ENCODE measurements at places on chromosomes 1 and 21. TPM values are rescaled to one million over a fixed set of nuclear protein-coding genes. Genes with fewer than 3 reads are reported as not detected.

CFHR4 gene
- total RNA-seq, result not detected

PPIAL4G gene
- total RNA-seq, result not detected

TSPAN1 gene
- 1.7 TPM for total RNA-seq

CNTN2 gene
- 0.07 TPM for total RNA-seq

ASCL5 gene
- total RNA-seq, result not detected

AMY1B gene
- not detected for total RNA-seq

RGS13 gene
- not detected for total RNA-seq

NOC2L gene
- total RNA-seq, result 83.7 TPM

GRCh38 chr1:209522826-209523225 is 60.7 kb upstream of the CAMK1G start:
- no peak for DNase-seq

DNA sequence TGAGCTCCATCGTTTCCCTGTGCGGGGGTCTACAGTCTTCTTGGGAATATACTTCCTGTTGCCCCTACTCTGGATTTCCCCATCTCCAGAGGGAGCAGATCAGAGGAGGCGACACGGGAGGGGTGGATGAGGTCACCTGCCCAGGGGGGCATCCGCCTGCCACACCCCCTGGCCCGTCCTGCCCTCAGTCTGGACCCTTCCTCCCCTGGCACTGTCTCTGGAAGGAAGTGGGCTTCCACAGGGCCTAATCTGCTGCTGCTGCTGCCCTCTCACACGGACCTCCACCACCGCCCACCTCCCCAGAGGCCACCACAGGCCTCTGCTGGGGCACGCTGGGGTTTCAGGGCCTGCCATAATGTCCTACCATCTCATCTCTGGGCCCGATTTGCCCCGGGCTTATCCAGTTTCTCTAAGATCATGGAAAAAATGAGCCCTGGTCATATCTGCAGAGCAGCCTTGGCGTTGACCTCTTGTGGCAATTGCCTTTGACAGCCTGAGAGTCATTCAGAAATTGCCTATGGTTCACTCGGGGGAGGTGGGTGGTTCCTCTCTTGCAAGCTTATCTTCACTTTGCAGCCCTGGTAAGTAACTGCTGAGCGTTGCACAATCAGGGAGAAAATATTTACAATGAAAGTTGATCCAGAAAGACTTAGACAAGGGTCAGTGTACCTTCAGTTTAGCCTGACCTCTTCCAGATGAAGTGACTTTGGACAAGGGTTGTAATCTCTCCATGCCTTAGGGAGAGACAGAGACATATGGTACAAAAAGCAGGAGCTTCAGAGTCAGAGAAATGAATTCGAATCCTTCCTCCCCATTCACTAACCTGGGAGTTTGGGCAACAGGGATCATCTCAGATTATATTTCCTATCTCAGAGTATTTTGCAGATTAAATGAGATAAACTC is 252.4 kb downstream of the TOMM20 start:
- peak; percentile 41 for DNase-seq

DNA sequence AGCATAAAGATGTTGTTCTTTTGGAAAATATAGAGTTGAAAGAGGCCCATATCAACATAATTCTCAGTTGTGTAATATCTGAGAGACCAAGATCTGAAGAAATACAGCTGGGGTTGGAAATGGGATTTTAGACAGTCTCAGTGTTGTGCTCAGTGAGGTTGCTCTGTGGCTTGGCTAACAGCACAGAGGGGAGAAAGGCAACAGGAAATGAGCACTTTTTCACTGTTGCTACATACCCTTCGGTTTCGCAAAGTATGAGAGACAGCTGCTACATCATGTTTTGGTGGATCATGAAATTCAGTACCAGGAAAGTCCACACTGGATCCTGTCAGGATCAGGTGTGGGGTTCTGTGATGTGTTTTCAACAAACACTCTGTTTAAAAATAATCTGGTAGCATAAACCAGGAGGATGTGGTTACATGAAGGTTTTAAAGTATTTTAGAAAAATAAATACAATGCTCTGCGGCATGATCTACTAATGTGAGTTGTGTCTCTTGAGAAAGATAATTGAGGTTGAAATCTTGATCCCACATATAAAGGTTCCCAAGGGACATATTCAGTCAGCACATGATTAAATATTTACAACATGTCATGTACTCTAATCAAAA is 7.0 kb upstream of the GPR88 start:
- DNase-seq, result peak; percentile 79

DNA sequence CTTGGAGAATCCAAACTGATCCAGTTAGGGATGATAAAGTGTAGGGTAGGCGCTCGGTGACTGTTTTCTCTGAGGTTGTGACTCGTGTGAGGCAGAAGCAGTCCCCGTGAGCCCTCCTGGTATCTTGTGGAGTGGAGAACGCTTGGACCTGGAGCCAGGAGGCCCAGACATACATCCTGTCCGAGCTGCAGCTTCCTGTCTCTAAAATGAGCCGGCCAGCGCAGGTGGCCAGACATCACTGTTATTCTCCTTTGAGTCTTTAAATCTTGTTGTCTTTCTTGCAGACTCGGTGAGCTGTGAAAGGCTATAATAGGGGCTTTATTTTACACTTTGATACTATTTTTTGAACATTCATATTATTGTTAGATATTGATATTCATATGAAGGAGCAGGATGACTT is 12.3 kb downstream of the PCSK9 start:
- DNase-seq, result no peak

- no peak for DNase-seq
These were observed 30.2 kb downstream of the TMEM50B start for GRCh38 chr21:33449616-33450015.

DNA sequence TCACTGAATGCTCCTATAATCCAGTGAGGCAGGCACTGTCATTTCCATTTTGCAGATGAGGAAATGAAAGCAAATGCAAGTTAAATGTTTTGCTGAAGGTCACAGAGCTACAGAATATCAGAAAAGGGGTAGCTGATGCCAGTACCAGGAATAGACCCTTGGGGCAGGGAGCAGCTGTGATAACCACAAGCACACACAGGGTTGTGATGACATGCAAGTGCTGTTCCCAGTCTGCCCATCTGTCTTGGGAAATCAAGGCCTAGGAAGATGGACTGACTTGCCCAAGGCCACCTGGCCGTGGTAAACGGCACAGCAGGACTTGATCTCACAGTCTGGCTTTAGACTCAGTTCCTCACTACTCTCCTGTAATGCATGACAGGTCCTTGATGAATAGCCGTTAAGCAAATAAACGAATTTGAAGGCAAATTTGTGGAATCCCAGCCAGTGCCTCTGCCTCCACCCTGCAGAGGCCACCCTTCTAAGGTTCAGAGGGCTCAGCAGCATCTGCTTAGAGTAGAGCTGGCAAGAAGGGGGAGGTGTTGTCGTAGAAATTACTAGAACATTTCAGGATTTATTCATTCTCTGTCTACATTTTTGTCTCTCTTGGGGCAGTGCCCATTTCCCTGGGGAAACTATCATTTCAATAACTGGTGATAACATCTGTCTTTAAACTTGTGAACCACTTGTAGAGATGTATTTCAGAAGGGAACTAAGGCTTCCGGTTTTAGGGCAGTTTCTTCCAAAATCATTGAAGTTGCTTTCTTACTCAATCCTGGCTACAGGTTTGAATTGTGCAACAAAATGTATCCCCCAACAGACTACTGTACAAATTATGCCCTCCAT is 53.2 kb upstream of the MRPS6 start:
- DNase-seq, result peak; percentile 56

- DNase-seq, result no peak
These were observed 1.1 kb upstream of the TRPM2 start for GRCh38 chr21:44352253-44352860.

DNA sequence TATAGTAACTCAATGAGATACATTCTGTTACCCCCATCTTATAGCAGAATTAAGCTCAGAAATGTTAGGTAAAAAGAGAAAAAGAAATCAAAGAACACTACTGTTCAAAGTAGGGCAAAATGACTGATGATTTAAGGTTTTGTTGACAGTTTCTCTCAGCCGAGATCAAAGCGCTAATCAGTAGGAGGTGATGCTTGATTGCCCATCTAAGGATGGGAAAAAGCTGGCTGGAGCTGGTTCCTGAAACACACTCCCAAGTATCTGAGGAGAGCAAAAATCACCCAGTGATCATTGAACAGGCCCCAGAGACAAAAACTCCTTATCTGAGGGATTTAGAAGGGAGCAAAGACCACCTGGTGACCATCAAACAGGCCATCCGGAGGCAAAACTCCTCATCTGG is 64.5 kb upstream of the CSF1 start:
- DNase-seq, result no peak

DNA sequence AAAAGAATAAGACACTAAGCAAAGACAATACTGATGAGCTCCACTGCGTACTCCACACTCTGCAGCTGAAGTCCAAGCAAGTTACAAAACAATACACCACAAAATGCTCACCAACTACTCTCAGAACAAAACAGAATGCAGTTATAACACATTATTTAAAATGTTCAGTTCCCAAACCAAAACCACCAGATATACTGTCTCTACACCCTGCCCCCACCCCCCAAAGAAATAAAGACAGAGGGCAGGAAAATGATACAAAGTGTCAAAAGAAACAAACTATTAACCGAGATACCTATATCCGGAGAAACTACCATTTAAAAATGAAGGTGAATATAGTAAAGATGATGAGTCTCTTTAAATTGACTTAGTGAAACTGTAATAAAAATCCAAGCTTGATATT is 623.0 kb downstream of the KIF26B start:
- DNase-seq, result no peak

DNA sequence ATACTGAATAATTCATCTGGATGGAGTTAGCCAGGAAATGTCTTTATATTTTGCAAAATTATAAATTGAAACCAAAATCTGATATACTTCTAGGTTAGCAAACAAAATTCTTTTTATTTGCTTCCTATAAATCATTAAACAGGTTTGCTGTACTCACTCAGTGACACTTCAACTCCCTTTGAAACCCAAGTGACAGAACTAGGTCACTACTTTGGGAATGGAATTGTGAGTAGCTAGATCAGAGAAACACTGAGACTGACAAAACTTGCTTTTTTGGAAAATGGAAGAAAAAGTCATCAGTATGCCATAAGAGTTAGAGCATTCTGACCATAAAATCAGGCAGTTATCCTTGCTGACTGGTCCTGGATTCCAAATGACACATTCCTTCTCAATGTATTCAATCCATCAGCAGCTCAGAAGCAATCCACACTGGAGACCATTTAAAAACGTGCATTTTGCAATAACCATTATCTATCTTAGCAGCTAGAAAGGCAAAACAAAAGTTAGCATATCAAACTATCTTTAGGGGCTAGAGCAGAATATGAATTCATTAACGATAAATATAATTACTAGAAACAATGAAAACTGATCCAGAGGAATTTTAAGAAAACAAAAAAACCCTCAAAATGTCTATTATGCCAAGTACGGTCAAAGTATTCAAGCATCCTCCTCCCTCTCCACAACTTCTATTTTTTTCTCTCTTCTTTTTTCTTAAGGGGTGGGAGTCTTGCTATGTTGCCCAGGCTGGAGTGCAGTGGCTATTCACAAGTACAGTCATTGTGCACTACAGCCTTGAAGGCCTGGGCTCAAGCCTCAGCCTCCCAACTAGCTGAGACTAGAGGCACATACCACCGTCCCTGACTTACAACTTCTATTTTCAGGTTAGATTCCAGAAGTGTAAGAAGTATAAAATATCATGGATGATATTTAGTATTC is 60.1 kb downstream of the HNRNPR start:
- DNase-seq, result peak; percentile 57

NAV1 gene
- 79.7 TPM for total RNA-seq

TMEM51 gene
- 6.9 TPM for total RNA-seq

DNA sequence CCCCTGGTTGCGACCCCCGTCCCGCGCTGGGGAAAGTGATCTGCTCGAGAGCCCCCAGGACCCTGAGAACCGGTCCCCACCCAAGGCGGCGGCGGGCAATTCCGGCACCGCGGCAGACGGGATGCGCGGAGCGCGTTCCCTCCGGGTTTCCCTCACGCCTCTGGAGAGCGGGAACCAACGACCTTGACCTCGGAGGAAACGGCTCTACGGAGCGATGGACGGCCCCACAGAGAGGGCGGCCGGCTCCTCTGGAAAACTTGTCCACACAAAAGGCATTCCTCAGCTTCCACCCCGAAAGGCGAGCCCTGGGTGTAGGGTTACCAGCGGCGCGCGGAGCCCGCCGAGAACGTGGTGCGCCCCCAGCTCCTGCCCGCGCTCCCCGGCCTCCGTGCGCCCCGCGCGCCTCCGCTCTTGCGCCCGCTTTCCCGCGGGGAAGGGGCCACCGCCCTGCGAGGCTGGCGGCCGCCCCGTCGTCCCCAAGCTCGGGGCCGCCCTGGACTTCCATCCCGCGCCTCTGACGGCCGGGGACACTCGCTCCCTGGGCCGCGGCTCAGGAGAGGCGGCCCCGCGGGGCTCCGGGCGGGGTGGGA is 391 bp upstream of the KIAA1614 start:
- peak; percentile 40 for DNase-seq

GRCh38 chr1:239288820-239289554 is 97.4 kb upstream of the CHRM3 start:
- DNase-seq, result no peak

CA6 gene
- total RNA-seq, result not detected

- no peak for DNase-seq
These were observed 24.8 kb downstream of the RSPH1 start for GRCh38 chr21:42471206-42471605.

DNA sequence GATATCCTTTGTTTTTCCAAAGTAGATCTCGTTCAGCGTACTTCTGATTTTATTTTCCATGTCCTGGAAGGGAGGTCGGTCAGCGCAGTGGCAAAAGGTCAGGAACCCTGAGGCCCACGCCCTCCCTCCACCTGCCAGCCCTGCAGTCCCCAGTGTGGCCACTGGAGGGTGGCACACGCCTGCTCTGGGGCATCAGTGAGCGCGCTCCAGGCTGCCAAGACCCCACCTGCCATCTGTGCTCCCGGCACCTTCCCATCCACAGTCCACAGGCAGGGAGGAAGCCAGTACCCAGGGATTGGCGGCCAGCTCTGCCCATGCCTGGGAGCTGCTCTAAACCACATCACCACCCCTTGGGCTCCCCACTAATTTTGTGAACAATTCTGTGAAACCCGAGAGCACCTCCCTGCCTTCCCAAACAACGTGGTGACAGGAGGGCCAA is 32.3 kb downstream of the SLC66A1 start:
- DNase-seq, result no peak

DNA sequence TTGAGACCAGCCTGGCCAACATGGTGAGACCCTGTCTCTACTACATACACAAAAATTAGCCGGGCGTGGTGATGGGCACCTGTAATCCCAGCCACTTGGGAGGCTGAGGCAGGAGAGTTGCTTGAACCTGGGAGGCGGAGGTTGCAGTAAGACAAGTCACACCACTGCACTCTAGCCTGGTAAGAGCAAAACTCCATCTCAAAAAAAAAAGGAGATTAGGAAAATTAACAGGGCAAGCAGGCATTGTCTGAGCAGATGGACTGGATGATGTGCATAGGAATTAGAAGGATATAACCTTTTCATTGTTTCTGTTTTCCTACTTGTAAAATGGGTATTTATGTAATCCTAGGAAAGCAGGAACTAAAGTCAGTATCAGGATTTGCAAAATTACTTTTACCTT is 15.6 kb downstream of the TARDBP start:
- no peak for DNase-seq

GRCh38 chr1:3024019-3024418 is 2.8 kb downstream of the ACTRT2 start:
- DNase-seq, result no peak

PDPN gene
- 39.7 TPM for total RNA-seq

All from astrocyte (in vitro differentiated cells and primary cell).